ENCODE measurements at places on chromosomes 16 and 17.

DNA sequence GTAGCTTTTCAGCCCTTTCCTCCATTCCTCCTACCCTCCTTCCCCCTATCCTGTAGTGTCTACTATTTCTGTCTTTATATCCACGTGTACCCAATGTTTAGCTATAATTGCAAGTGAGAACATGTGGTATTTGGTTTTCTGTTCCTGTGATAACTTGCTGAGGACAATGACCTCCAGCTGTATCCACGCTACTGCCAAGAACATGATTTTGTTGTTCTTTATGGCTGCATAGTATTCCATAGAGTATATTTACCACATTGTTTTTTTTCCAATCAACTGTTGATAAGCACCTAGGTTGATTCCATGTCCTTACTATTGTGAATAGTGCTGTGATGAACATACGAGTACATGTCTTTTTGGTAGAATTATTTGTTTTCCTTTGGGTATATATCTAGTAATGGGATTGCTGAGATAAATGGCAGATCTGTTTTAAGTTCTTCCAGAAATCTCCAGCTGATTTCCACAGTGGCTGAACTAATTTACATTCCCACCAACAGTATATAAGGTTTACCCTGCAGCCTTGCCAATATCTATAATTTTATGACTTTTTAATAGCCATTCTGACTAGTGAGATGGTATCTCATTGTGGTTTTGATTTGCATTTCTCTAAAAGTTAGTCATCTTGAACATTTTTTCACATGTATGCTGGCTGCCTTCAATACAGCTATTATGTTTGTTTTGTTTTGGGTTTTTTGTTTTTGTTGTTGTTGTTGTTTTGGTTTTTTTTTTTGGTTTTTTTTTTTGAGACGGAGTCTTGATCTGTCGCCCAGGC, 10.9 kb upstream of the COPRS start:
- DNase-seq = no peak

GRCh38 chr17:80805032-80805751, 186.4 kb upstream of the CHMP6 start:
- DNase-seq = no peak

DNA sequence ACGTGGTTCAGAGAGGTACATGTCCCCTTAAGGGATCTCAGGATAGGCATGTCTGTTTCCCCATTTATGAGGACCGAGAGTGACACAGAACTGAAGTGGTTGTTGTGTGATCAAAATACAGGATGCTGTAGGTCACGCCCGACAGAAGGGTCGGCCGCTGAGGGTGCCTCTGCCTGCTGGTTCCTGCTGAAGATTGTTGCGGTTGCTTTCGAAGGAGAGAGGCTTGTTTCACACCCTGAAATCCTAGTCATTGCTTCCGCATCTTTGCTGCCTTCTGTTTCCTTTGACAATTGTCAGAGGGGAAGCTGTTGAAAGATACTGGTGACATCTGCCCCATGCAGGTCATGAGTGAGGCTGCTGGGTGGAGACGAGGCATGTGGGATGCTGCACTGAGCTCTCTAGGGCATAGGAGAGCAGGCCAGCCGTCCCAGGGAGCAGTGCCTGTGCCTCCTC, 3.8 kb upstream of the NAT9 start:
- no peak for DNase-seq

DNA sequence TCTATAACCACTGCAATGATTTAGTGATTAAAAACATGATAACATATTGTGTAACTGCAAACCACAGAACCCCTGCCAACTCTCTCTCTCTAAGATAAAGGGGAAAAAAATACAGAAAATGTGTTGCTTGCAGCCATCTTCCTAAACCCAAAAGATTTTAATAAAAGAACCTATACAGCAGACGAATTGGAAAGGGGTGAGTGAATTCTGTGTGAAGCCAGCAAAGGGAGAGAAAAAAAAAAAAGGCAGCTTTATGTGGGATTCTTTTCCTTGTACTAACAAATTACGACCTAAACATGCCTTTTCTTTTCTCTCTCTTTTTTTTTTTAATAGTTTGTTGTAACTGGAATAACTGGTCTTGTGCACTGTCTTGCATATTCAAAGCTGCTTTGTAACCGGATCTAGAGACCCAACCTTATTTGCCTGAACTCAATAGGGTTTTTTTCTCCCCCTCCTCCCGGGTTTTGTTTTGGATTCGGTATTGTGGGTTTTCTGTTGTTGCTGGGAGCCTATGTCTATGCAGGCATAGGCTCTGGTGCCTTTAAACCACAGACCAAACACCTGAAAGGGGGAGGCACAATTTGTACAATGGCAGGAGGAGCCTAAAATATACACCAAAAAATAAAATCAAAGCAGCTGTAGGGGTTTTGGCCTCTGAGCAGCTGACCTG, 7.0 kb upstream of the ZFHX3 start:
- no peak for DNase-seq

DNA sequence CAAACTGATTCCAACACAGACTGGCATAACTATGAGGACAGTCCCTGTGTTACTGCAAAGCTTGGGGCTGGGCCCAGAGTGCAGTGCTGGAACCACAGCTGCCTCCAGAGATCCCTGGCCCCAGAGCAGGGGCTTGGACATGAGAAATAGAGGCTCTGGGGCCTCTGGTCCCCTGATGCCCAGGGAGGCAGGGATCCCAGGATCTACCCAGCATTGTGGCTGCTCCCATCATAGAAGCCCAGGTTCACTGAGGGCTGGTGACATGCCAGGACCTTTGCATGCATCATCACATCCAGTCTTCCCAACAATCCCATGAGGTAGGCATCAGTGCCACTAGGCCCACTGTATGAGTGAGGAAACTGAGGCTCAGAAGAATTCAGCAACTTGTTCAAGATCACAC, 95.8 kb downstream of the TMEM132E start:
- DNase-seq = no peak

DNA sequence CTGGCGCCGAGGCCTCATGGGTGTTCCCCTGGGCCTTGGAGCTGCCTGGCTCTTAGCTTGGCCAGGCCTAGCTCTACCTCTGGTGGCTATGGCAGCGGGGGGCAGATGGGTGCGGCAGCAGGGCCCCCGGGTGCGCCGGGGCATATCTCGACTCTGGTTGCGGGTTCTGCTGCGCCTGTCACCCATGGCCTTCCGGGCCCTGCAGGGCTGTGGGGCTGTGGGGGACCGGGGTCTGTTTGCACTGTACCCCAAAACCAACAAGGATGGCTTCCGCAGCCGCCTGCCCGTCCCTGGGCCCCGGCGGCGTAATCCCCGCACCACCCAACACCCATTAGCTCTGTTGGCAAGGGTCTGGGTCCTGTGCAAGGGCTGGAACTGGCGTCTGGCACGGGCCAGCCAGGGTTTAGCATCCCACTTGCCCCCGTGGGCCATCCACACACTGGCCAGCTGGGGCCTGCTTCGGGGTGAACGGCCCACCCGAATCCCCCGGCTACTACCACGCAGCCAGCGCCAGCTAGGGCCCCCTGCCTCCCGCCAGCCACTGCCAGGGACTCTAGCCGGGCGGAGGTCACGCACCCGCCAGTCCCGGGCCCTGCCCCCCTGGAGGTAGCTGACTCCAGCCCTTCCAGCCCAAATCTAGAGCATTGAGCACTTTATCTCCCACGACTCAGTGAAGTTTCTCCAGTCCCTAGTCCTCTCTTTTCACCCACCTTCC, 7.9 kb downstream of the HIRIP3 start:
- no peak for DNase-seq

- DNase-seq = no peak
These were observed at the start of gene IGFALS for GRCh38 chr16:1793578-1794220. TSS of gene IGFALS (minus strand) at chr16:1793705. CDS start at chr16:1793652, 53 bp downstream.

All from neural crest cell (in vitro differentiated cells).